Stimulated activated CD8-positive, alpha-beta memory T cell treated with anti-CD3 and anti-CD28 coated beads, Interleukin-15, amount 100 ng/mL, for 1 hour (primary cell): ENCODE measurements at places on chromosomes 3 and 15.

- no peak for DNase-seq
Measured at GRCh38 chr15:90463381-90463780, 66.3 kb upstream of the CRTC3 start.

DNA sequence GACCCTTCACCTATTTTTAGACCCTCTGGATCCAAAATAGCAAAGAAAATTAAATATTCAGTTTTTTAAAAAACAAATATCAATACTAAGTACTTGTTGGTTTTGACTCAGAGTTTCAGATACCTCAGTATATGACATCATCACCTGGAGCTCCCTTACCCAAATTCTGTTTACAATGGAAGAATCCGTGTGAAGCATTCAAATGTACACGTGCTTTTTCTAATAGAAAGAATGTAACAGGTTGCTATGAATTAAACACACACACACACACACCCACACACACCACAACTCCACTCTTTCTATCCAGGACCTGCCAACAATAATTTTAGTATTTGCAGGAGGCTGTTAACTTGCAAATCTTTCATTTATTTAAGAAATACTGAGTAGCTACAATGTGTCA, 221.8 kb downstream of the THRB start:
- no peak for DNase-seq

DNA sequence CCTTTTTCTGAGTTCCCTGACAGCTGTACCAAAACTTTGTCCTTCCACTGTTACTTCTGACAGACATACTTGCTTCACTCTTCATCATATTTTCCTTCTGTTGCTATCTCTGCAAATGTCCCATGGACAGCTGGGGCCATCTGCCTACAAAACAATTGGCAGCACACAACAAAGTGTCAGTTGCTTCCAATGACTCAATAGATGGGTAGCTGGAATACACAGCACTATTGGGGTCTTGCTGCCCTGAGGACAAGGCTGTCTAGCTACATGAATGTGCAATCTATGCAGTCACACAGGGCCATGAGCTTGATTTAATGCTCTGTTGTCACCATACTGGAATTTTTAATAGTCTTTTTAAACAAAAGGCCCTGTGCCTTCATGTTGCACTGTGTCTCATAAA, 192.8 kb downstream of the DTWD1 start:
- DNase-seq: no peak

GRCh38 chr15:32889214-32889613, 171.4 kb downstream of the GREM1 start:
- DNase-seq: no peak

- no peak for DNase-seq
Measured at GRCh38 chr15:65223996-65224395, 12.7 kb upstream of the CILP start.

- no peak for DNase-seq
Measured at GRCh38 chr3:134299185-134299887, 48.7 kb upstream of the RYK start.
